Activated naive CD4-positive, alpha-beta T cell treated with anti-CD3 and anti-CD28 coated beads for 36 hours (primary cell): ENCODE measurements at places on chromosomes 13 and 19. TPM values are rescaled to one million over a fixed set of nuclear protein-coding genes. Genes with fewer than 3 reads are reported as not detected.

The OR7C1 gene
- not detected for total RNA-seq

The OSCAR gene
- 0.36 TPM for total RNA-seq

The ACP7 gene
- not detected for total RNA-seq

The ZNF441 gene
- 4.0 TPM for total RNA-seq

The CGB7 gene
- total RNA-seq: not detected

The METTL21C gene
- total RNA-seq: not detected

The HSD17B14 gene
- not detected for total RNA-seq

The TEKTIP1 gene
- 2.1 TPM for total RNA-seq

The ZNF230 gene
- 2.7 TPM for total RNA-seq
